Smooth muscle cell of the coronary artery (primary cell): ENCODE measurements at places on chromosomes 4 and X. TPM values are rescaled to one million over a fixed set of nuclear protein-coding genes. Genes with fewer than 3 reads are reported as not detected.

Gene PTTG2
- not detected in 2 replicates for total RNA-seq

Gene P2RY4
- total RNA-seq, result under 0.01 TPM in 1 of 2 replicates, not detected in the other

Gene SYN1
- total RNA-seq, result 0.08 and 0.59 TPM in 2 replicates

Gene GPR50
- total RNA-seq, result not detected in 2 replicates

Gene C4orf54
- total RNA-seq, result not detected in 2 replicates

Gene DOK7
- 0.08 TPM in 1 of 2 replicates, not detected in the other for total RNA-seq

Gene SCFD2
- total RNA-seq, result 35.2 and 49.6 TPM in 2 replicates
